Activated gamma-delta T cell treated with anti-CD3 and anti-CD28 coated beads, Interleukin-2, amount 50 U/mL, for 16 hours (primary cell): ENCODE measurements at places on chromosomes 2 and 18.

DNA sequence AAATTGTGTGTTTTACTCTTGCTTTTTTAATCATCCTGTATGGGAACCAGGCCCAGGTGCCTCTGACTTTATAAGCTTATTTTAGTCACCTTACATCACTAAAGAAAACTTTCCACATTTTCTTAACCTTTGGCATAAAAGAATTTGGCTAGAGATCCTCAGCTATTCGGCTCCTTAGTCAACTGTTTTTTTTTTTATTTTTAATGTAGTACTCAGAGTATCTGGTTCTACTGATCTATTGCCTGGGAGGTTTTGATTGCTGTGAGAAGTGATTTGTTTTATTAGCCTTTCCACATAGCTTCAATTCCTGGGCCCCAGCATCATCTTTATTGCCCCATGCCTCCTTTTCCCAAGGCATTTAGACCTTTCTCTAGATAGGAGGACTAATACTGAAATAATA, 121.0 kb downstream of the MYO1B start:
- DNase-seq = no peak

DNA sequence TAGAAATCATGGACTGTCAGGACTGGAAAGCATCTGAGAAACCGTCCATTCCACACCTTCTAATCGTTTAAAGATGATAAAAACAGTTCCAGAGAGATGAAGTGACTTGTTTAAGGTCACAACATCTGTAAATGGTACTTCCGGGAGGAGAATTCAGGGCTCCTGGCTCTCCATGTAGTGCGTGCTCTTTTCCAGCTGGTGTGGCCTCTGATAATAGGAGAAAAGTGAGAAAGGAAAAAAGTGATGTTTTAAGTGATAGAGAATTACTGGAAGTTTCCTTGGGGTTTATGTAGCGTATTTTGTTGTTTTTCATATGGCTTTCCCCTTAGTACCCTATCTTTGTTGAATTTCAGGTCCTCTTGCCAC, 663 bp downstream of the C2orf49 start:
- no peak for DNase-seq

- no peak for DNase-seq
These were observed 37.1 kb downstream of the SNTG2 start for GRCh38 chr2:987789-988188.

GRCh38 chr2:239721531-239721930, 303.6 kb downstream of the NDUFA10 start:
- DNase-seq = no peak

DNA sequence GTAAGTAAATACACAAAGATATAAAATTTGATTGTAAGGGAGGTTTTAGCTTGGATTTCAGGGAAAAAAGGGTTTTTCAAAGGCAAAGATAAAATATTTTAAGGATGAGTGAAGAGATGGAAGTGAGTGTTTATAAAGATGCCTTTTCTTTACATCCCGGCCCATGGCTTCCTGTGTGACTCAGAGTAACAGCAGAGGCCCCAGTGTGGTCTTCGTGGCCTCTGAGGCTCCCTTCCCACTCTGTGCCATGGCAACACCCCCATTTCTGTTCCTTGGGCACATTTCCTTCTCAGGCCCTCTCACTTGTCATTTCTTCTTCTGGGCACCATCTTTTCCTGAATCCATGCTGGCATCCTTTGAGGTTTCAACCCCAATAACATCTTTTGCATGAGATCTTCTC, 92.6 kb upstream of the TMEM18 start:
- DNase-seq = no peak

GRCh38 chr2:175167076-175167791, 769 bp downstream of the ATF2 start:
- no peak for DNase-seq

- no peak for DNase-seq
These were observed 75.3 kb upstream of the MGAT4A start for GRCh38 chr2:98806236-98806697.

DNA sequence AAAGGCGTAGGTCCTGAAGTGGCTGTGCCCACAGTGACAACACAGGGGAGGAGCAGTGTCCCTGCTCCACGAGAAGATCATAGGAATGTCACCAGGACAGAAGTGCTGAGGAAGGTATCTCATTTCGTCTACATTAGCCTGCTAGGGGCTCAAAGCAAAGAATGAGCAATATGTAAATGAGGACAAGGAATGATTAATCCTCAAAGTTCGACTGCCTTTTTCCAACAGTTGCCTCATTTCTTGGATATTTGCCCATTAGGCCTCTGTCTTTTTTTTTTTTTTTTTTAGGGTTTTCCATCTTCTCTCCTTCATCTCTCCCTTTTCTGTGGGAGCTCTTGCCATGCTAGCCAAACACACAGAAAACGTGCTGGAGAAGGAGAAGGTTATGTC, 105.2 kb upstream of the ARHGAP28 start:
- no peak for DNase-seq

GRCh38 chr2:41972819-41973218, 75.0 kb upstream of the PKDCC start:
- no peak for DNase-seq

DNA sequence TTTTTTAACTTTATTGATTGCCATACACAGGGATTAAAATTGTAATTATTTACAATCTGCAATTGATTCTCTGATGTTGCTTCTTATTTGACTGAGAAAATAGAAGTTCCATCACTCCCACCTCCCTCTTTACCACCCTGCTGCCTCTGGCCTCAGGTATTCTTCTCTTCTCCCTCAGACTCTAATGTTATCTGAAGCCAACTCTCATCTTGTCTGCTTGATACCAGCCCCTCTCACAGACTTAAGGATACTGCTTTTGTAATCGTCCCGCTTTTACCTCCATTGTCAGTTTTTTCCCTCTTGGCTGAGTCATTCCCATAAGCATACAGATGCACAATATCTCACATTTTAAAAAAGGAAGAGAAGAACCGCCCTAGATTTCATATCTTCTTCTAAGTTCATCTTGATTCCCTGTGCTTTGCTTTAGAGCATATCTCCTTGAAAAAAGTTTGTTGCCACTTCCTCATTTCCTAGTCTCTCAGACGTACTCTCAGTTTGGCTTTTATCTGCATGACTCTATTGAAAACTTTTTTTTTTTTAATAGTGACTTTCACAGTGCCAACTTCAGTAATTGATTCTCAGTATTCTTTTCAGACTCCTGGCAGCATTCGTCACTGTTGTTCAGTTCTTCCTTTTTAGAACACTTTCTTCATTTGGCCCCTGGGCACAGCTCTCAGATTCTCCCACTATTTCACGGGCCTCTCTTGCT, 31.1 kb downstream of the SPAG16 start:
- no peak for DNase-seq
